ENCODE measurements at places on chromosomes 5 and 9. TPM values are rescaled to one million over a fixed set of nuclear protein-coding genes. Genes with fewer than 3 reads are reported as not detected.

GRCh38 chr5:177354711-177355110 lies 3.0 kb upstream of the RGS14 start:
- peaks cover 4% of the 10 kb centered on the region for H3K36me3 ChIP-seq
- no peak overlapping the region for H3K4me3 ChIP-seq
- H3K27ac ChIP-seq, result no peak overlapping the region
- no peaks in the 10 kb centered on the region for H3K27me3 ChIP-seq
- DNase-seq, result no peak
- peaks cover 59% of the 10 kb centered on the region for H3K4me1 ChIP-seq

- H3K4me3 ChIP-seq, result no peak overlapping the region
- H3K27ac ChIP-seq, result no peak overlapping the region
- no peaks in the 10 kb centered on the region for H3K36me3 ChIP-seq
- DNase-seq, result no peak
- no peaks in the 10 kb centered on the region for H3K27me3 ChIP-seq
- no peaks in the 10 kb centered on the region for H3K4me1 ChIP-seq
These were observed 34.7 kb upstream of the MYO10 start for GRCh38 chr5:16970826-16971225.

- H3K4me1 ChIP-seq, result no peaks in the 10 kb centered on the region
- H3K27ac ChIP-seq, result no peak overlapping the region
- no peaks in the 10 kb centered on the region for H3K27me3 ChIP-seq
- no peak for DNase-seq
- H3K36me3 ChIP-seq, result no peaks in the 10 kb centered on the region
- no peak overlapping the region for H3K4me3 ChIP-seq
These were observed 21.7 kb upstream of the BARHL1 start for GRCh38 chr9:132560616-132561202.

The ASTN2 gene
- total RNA-seq, result 4.1 TPM

The SPINK1 gene
- not detected for total RNA-seq

- H3K27me3 ChIP-seq, result peaks cover 4% of the 10 kb centered on the region
- no peak overlapping the region for H3K4me3 ChIP-seq
- H3K36me3 ChIP-seq, result no peaks in the 10 kb centered on the region
- H3K4me1 ChIP-seq, result peaks cover 5% of the 10 kb centered on the region
These were observed 130.9 kb upstream of the CHD1 start for GRCh38 chr5:99059685-99060084.

The CAMK2A gene
- total RNA-seq, result not detected

DNA sequence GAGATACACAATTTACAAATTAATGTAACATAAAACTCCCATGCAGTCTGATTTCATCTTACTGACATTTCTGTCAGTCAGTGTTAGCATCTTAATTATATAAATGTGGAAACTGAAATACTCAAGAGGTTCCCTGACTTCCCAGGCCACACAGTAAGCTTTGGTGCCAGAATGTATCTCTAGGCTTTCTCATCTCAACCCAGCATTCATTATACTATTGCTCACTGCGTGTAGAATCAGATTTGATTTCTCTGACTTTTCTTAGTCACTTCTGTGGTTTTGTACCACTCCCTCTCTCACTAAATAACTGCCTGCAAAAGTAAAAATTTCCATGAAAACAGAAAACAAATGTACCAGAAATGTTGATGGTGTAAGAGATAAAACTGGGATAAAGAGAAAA lies 31.7 kb upstream of the CDKN2B start:
- H3K27ac ChIP-seq, result no peak overlapping the region
- H3K36me3 ChIP-seq, result no peaks in the 10 kb centered on the region
- no peak overlapping the region for H3K4me3 ChIP-seq
- H3K27me3 ChIP-seq, result no peaks in the 10 kb centered on the region

- H3K4me1 ChIP-seq, result no peaks in the 10 kb centered on the region
- H3K27ac ChIP-seq, result no peak overlapping the region
- H3K36me3 ChIP-seq, result no peaks in the 10 kb centered on the region
- H3K27me3 ChIP-seq, result no peaks in the 10 kb centered on the region
- H3K4me3 ChIP-seq, result no peak overlapping the region
These were observed 158.9 kb upstream of the VCAN start for GRCh38 chr5:83312663-83313062.

DNA sequence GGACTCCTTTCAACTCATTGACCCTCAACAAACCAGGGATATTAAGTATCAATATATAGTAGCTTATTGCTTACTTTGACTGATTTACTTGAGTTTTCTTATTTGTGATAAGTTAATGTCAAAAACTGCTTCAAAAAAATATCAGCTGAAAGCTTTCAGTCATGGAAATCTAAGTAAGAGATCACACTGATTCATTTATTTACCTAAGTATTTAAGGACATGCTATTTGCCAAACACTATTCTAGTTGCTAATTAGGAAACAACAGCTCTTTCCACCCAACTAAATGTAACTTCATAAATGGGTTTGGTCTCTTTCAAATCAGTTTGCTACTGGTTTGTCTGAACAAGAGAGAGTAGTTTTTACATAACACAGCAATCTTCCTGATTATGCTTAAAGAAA lies 48.2 kb downstream of the CHD1 start:
- DNase-seq, result no peak
- no peak overlapping the region for H3K4me3 ChIP-seq
- no peaks in the 10 kb centered on the region for H3K4me1 ChIP-seq
- no peaks in the 10 kb centered on the region for H3K27me3 ChIP-seq
- H3K27ac ChIP-seq, result no peak overlapping the region
- H3K36me3 ChIP-seq, result peaks cover 51% of the 10 kb centered on the region

DNA sequence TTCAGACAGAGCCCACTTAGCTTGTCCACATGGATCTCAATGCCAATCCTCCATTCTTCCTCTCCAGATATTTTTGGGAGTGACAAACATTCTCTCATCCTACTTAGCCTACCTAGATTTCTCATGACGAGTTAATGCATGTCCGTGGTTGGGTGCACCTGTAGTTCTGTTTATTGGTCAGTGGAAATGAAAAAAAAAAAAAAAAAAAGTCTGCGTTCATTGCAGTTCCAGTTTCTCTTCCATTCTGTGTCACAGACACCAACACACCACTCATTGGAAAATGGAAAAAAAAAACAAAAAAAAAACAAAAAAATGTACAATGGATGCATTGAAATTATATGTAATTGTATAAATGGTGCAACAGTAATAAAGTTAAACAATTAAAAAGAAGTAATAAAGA lies 59.0 kb downstream of the BASP1 start:
- H3K36me3 ChIP-seq, result no peaks in the 10 kb centered on the region
- no peak overlapping the region for H3K27ac ChIP-seq
- H3K27me3 ChIP-seq, result no peaks in the 10 kb centered on the region
- no peak for DNase-seq
- H3K4me3 ChIP-seq, result no peak overlapping the region

DNA sequence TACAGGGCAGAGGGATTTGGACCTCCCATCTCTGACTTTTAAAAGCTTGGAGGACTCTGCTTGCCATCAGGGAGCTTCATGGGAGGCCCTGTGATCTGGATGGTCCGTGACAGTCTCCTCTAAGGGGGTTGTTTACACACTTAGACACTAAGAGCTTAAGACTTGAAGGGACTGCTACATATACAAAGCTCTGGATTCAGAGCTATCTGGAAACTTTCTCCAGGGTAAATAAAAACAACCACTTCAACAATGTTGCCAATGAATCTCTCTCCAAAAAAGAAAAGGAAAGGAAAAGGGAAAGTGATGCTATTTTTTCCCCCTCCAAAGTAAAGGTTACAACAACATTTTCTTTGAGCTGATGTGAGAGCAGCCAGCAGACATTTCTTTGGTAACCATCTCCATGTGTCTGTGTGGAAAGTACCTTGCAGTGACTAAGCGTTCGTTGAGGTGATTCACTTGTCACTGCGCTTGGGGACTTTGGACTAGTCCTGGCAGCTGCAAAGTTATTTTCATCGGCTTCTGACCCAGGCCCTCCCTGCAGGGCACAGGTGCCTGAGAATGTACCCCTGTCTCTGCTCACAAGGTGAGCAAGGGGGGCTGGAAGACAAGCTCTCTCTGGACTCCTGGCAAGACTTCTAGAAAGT lies 262.1 kb upstream of the KLF4 start:
- DNase-seq, result no peak
- no peak overlapping the region for H3K27ac ChIP-seq
- no peak overlapping the region for H3K4me3 ChIP-seq
- H3K4me1 ChIP-seq, result no peaks in the 10 kb centered on the region
- H3K27me3 ChIP-seq, result no peaks in the 10 kb centered on the region

DNA sequence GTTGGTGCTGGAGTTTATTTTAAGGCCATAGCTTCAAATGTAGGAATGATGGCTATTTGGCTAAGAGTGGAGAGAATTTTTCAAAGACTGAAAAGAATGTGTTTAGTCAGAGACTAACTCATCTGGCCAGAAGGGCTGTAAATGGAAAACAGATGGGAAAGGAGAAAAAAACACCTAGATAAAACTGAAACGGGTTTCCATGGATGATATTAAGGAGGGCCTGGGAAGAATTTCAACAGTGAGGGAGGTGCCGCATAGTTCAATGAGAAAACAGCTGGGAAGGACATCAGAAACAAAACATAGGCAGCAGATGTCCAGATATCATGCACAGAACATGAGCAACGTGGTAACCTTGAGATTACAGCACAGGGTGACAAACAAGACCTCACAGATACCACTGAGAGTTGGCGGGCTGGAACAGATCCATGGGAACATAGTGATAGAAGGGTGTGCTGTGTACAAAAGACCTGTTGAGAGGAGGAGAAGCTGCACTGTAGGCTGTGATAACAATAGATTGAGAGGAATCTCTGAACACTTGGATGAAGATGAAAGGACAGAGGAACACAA lies 31.2 kb upstream of the RAD23B start:
- H3K36me3 ChIP-seq, result no peaks in the 10 kb centered on the region
- DNase-seq, result no peak
- no peak overlapping the region for H3K27ac ChIP-seq
- H3K4me1 ChIP-seq, result no peaks in the 10 kb centered on the region

The PFDN1 gene
- total RNA-seq, result 71.2 TPM

The PHF24 gene
- not detected for total RNA-seq

DNA sequence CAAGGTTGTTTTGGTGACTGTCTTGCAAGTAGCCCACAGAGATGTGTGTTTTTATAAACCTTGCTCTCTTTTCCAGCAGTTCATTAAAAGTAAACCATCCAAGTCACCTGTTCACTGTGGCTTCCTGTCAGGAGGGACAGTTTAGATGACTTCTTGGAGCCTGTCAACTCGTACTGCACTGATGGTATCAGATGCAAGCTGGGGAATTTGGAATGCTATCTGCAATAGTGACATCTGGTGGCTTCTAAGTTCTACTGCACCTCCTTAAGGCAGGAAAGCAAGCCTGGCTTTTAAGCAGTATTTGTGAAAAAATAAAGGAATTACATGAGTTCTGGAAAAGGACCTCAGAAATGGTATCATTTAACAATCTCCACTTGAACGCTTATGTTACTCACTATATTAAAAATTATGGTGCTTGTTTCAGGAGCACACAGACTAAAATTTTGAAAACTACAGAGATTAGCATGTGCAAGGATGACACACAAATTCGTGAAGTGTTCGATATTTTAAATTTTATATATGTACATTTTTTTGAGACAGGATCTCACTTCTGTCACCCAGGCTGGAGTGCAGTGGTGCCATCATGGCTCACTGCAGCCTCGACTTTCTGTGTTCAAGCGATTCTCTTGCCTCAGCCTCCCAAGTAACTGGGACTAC lies 164.0 kb downstream of the TTC39B start:
- no peak overlapping the region for H3K27ac ChIP-seq
- H3K27me3 ChIP-seq, result no peaks in the 10 kb centered on the region
- H3K36me3 ChIP-seq, result no peaks in the 10 kb centered on the region

DNA sequence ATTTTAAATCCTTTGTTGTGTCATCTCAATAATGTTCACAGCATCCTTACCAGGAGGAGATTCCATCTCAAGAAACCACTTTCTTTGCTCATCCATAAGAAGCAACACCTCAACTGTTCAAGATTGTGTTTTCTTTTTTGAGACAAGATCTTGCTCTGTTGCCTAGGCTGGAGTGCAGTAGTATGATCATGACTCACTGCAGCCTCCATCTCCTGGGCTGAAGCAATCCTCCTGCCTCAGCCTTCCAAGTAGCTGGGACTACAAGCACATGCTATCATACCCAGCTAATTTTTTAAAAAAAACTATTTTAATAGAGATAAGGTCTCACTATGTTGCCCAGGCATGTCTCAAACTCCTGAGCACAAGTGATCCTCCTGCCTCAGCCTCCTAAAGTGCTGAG lies 60.0 kb downstream of the ABHD17B start:
- H3K4me1 ChIP-seq, result no peaks in the 10 kb centered on the region
- H3K27ac ChIP-seq, result no peak overlapping the region
- no peaks in the 10 kb centered on the region for H3K27me3 ChIP-seq
- no peaks in the 10 kb centered on the region for H3K36me3 ChIP-seq
- DNase-seq, result no peak

GRCh38 chr5:176771102-176771845 lies 39.1 kb upstream of the UNC5A start:
- H3K4me1 ChIP-seq, result no peaks in the 10 kb centered on the region
- no peak overlapping the region for H3K4me3 ChIP-seq
- H3K36me3 ChIP-seq, result no peaks in the 10 kb centered on the region
- peaks cover 14% of the 10 kb centered on the region for H3K27me3 ChIP-seq

- H3K4me1 ChIP-seq, result no peaks in the 10 kb centered on the region
- H3K27me3 ChIP-seq, result no peaks in the 10 kb centered on the region
- H3K27ac ChIP-seq, result no peak overlapping the region
- H3K36me3 ChIP-seq, result no peaks in the 10 kb centered on the region
These were observed 556.6 kb downstream of the TLE1 start for GRCh38 chr9:81132796-81133195.

DNA sequence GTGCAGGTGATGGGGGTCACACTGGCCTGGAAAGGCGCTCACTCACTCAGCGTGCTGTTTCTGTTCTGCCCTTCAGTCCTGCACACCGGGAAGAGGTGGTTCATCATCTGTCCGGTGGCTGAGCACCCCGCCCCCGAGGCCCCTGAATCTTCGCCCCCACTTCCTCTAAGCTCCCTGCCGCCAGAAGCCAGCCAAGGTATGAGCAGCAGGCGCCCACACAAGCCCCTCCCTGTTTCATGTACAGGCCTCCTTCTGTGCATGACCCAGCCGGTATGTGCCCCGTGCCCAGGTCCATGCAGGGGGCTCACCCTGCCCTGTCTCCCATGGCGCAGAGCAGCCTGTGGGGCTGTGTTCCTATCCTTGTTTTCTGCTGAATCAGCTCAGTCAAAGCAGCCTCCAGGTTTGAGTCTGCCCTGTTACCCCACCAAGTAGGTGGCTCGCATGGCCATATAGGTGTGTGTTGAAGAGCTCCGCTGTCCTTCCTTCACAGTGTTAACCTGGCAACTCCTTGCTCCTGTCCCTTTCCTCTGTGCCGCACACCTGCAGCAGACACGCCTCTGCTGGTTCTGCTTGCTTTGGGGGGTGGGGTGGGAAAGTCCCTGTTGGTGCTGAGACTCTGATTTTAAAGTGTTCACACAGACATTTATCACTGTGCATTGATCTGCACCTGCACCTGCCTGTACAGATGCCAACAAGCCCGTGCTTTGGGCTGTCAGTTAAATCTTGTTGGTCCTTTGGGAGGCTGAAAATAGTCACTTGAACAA lies 84.8 kb downstream of the WNK2 start:
- no peak for DNase-seq
- peak overlapping the region; percentile 40 for H3K4me3 ChIP-seq
- no peaks in the 10 kb centered on the region for H3K36me3 ChIP-seq
- H3K4me1 ChIP-seq, result peaks cover 21% of the 10 kb centered on the region
- H3K27me3 ChIP-seq, result peaks cover 6% of the 10 kb centered on the region

GRCh38 chr9:20286969-20287368 lies 335.3 kb downstream of the MLLT3 start:
- H3K36me3 ChIP-seq, result no peaks in the 10 kb centered on the region
- no peak overlapping the region for H3K4me3 ChIP-seq
- no peaks in the 10 kb centered on the region for H3K27me3 ChIP-seq
- peaks cover 12% of the 10 kb centered on the region for H3K4me1 ChIP-seq
- no peak overlapping the region for H3K27ac ChIP-seq
